ENCODE measurements at places on chromosomes 7 and 10.
A peak's percentile ranks its signal among the peaks of the same experiment; 100 is the strongest.

- no peak for DNase-seq
These were observed 43.9 kb downstream of the STK32C start for GRCh38 chr10:132263866-132264265.

GRCh38 chr7:22499044-22499443 is 944 bp downstream of the STEAP1B start:
- no peak for DNase-seq

DNA sequence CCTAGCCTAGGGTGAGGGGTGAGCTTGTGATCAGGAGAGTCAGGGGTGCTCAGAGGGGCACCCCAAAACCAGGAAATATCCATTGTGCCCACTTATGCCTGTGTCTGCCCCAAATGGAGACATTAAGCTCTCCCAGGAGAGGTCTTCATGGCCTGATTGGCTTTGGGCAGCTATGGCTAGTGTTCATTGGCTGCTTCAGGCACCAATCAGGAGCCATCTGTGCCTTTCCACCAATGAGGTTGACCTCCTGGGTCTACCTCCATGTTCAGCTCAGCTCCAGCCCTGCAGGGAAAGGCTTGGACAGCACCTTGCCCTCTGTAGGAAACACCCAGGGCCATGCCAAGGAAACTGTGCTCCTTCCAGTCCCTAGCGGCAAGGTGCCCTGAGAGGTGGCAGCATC is 23.9 kb upstream of the HSPB1 start:
- no peak for DNase-seq

GRCh38 chr10:92011560-92012214 is 88.1 kb downstream of the BTAF1 start:
- no peak for DNase-seq

DNA sequence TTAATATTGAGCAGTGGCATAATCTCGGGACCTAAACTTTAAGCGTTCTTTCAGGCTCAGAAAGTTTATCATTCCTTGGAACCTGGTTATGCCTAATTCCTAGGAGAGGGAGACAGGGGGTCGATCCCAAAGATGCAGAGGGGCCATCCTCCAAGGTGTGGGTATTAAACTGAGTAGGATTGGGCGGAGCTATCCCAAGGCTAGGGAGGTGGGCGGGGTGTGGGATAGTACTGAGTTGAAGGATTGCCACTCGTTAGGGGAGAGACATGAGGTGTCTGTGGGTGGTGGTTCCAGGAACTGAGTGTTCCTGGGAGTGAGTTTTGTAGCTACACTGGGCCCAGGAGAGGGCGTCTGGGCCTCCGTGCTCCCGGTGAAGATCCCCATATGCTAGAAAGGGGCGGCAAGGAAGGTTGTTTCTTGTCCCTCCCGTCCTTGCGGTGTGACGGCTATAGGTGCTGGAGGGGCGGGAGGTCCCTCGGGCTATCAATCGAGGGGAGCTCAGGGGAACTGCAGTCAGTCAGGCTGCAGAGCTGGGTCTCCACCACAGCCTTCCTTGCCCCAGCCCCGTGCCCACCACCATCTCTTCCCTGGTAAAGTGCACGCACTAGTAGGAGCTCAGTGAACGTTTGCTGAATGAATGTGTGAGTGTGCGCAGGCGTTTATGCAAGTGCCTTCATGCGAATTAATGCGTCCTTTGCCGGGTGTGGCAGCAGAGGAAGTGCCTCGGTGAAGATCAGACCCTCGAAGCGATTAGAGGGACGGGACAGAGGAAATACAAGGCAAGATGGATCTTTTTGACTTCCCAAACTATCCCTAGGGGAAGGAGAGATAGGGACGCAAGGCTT is 3.0 kb upstream of the HMX2 start:
- no peak for DNase-seq

- DNase-seq, result no peak
These were observed 69.5 kb downstream of the PTPN12 start for GRCh38 chr7:77606562-77606961.

DNA sequence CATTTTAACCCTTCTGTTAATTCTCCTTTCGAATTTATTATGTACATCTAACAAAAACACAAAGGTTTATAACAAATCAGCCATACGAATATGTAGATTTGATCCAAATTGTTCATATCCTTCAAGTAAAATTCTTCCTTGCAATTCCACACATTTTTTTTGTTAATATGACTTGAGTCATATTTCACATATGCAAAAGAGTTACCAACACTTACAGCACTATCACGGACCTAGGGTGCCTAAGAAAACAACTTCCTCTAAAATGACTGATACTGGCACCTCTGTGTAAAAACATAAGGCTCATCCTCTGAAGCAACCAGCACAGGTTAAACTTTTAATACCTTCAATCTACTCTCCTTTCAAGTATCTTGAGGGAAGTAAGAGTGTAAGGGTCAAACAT is 451.8 kb downstream of the SEMA3D start:
- DNase-seq, result no peak

DNA sequence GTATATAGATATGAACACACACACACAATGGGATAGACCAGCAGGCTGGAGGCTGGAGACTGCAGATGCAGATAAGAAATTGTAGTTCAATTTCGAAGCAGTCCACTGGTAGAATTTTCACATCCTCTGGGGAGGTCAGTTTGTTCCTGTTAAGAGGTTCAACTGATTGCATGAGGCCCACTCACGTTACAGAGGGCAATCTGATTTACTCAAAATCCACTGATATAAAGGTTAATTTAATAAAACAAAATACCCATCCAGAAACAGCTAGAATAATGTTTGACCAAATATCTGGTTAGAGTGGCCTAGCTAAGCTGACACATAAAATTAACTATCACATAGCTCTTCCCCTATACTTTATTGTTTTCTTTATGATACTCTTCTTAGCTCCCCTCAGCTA is 162.9 kb upstream of the SMIM30 start:
- no peak for DNase-seq

GRCh38 chr10:49312246-49312869 is 13.4 kb downstream of the C10orf71 start:
- DNase-seq, result no peak

GRCh38 chr7:91835826-91836368 is 44.6 kb downstream of the MTERF1 start:
- DNase-seq, result no peak

DNA sequence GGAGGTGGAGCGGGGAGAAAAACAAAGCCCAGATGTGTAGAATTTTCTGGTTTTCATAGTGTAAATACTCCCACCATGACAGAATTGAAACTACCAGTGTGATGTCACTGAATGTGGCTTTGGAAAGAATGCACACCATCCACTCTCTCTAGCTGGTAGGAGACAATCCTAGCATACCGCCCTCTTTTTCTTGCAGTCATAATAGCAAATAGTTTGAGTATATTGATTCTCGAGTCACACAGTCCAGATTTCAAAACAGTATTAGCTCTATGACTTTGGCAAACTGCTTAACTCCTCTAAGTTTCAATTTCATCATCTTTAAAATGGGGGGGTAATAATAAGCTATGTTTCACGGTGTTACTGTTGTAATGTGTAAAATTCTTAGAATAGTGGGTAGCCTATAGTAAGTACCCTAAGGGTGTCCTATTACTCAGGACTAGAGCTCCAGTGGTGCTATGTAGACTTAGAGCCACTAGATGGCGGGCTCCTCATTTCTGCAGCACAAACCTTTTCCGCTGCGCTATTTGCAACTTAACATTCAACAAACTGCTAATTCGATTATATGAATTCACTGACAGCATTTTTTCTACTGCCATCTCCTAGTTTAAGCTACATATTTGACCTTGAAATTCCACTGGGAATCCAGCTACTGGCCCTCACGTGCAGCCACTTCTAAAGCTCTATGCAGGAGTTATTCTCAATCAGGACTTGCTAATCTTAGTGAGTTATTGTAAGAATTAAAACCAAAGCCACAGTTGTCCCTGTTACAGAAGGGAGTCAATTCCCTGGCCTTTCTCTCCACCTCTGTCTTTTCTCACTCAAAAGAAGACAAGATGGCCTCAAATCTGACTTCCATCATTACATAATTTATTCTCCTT is 18.7 kb downstream of the TAS2R40 start:
- DNase-seq, result peak; percentile 79

DNA sequence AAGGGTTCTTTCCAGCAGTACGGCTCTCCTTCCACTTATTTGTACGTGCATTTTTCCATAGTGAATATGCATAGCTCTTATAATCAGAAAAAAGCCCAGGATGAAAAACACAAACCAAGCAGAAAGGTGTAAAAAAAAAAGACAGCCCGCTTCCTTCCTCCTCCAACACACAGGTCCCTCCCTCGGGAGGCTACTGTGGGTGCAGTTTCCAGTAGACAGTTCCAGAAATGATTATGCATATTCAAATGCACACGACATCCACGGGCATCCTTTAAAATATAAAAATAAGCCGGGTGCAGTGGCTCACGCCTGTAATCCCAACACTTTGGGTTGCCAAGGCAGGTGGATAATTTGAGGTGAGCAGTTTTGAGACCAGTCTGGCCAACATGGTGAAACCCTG is 59.9 kb downstream of the TNRC18 start:
- no peak for DNase-seq

DNA sequence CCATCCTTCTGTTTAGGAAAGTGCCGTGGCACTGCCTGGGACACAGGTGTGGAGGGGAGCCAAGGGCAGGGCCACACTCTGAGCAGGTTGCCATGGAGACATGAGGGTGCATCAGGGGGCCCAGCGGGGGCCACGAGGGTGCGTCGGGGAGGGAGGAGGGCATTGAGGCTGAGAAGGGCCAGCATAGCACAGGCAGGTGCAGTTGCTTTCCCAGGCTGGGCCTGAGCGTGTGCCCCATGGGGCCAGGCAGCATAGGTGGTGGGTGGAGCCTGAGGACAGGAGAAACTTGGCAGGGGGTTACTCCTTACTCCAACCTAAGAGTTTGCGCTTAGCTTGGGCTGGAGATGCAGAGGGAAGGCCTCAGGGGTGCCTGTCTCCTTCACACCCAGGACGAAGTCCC is 15.2 kb downstream of the YKT6 start:
- DNase-seq, result no peak

GRCh38 chr10:9038146-9038714 is 983.7 kb downstream of the GATA3 start:
- no peak for DNase-seq

- DNase-seq, result no peak
These were observed 12.5 kb upstream of the COL13A1 start for GRCh38 chr10:69789164-69789576.

DNA sequence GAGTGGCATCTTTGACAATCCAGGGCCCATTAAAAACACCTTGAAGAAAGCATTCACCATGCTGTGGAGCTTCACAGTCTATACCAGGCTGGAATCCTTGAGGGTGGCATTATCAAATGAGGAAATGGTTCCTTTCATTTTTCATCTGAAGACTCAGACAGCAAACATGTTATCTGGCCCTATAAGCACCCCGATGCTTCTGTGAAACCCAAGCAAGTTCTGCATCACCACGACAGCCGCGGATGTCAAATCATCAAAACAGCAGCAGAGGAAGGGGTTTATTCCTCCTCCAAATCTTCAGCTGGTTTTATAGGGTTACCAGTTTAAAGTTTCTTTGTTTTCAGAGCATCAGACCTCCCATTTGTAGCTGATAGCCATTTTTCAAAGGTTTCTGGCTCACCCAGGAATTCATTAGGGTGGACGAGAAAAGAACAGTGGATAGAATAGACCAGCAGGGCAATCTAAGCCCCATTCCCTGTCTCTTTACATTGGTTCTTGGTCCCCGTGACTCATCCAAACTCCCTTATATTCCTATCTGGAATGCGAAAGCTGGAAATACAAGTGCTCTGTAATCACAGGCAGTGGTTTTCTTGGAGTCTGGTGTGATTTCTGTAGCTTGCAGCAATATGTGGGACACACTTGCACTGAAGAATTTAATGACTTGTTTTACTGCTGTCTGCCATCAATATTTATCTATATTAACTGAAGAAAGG is 217.9 kb downstream of the SKAP2 start:
- DNase-seq, result no peak

DNA sequence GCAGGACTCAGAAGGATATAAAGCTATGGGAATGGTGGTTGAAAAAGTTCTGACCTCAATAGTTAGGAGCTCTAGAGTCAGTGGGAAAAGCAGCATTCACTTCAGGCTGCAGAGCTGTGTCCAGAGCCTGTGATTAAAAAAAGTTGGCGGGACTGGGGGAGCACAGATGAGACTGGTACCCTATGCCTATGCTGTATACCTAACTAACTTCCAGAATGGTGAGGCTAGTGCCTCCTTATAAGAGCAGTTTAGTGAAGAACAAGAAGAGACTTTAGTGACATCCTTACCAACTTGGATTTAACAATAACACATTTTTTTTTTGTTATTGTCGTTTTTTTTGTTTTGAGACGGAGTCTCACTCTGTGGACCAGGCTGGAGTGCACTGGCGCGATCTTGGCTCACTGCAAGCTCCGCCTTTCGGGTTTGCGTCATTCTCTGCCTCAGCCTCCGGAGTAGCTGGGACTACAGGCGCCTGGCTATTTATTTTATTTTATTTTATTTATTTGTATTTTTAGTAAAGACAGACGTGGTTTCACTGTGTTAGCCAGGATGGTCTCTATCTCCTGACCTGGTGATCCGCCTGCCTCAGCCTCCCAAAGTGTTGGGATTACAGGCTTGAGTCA is 6.6 kb upstream of the ZNF282 start:
- no peak for DNase-seq

- DNase-seq, result no peak
These were observed 111.5 kb downstream of the LRMDA start for GRCh38 chr10:75542906-75543305.

- DNase-seq, result no peak
These were observed 48.8 kb upstream of the SAMD8 start for GRCh38 chr10:75062506-75063299.

DNA sequence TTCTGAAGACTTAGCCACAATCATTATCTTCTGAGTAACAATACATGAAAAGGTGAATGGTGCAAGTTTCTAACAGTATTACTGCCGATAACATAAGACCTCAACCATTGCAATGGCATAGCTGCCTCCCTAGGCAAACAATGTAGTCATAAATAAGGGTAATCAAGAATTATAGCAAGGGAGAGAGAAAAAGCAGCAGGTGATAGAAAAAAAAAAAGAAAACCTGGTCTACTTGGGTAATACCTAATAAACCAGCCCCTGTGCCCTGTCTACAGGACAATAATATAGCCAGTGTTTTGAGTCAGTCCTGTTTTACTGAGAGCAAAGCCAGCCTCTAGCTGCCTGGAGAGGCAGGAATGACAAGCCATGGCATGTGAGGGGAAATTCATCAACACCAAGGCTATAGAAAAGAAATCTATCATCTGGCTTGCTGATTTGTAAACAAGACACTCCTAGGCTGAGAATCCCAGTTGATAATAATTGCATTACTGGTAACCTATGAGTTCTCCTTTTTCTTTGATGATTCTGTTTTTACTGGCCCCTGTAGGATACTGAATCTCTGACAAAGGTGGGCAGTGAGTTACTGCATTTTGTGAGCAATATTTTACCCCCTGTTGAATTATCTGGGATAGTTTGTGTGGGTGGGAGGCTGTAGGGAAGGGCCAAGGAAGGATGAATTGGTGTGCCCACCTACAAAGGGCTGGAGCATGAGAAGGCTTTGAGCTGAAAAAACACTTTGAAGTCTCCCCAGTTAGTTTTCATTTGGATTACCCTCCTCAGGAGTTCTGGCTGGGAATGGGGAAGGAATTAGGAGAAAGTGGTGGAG is 1.7 kb upstream of the WEE2 start:
- DNase-seq, result no peak

Measured in CD4-positive, alpha-beta T cell treated with Interleukin-6 at 100 ng/mL for 8 hours (primary cell).